Activated CD4-positive, alpha-beta T cell treated with anti-CD3 and anti-CD28 coated beads for 24 hours (primary cell): ENCODE measurements at places on chromosomes 7 and 10.

- DNase-seq: peak; percentile 91
Measured at GRCh38 chr10:103918053-103918846, at the start of gene STN1. TSS of gene STN1 (minus strand) at chr10:103918184. CDS start at chr10:103917594, 590 bp downstream.

- no peak for DNase-seq
Measured at GRCh38 chr7:22895140-22895827, 72.6 kb upstream of the TOMM7 start.

GRCh38 chr7:88132725-88133124 is 87.1 kb downstream of the SRI start:
- DNase-seq: no peak

DNA sequence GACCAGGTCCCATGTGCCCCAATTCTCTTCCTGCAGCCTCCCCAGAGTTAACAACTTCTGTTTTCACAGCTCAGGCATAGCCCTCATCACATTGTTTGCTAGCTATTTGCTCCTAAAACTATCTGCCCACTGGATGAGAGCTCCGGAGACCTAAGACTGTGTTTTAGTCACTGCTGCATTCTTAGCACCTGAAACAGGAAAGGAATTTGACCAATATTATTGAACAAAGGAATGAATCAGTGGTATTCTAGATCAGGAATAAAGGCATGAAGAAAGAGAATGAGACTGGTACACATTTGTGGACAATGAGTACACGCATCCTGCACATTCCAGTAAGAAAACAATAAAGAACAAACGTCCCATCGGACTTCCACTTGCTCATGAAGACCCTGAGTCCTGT is 54.8 kb downstream of the PPP1R17 start:
- no peak for DNase-seq

DNA sequence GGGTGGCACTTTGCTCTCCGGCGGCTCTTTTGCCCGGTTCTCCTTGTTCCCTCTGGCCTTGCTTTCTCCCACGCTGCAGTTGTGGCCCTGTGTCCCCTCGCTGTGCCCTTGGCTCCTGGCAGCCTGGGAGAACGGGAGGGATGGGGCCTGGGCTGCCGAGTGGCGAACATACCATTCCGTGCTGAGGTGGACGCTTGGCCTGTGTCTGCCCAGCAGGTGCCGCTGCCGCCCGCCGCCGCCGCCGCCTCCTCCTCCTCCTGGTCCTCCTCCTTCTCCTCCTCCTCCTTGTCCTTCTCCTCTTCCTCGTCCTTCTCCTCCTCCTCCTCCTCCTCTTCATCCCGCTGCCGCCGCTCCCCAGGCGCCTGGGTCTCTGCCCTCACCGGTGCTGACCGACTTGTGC is 36.0 kb downstream of the AGAP3 start:
- no peak for DNase-seq

- DNase-seq: no peak
Measured at GRCh38 chr7:65910237-65910636, 37.4 kb downstream of the VKORC1L1 start.

GRCh38 chr10:125828311-125828710 is 5.0 kb downstream of the BCCIP start:
- DNase-seq: no peak

DNA sequence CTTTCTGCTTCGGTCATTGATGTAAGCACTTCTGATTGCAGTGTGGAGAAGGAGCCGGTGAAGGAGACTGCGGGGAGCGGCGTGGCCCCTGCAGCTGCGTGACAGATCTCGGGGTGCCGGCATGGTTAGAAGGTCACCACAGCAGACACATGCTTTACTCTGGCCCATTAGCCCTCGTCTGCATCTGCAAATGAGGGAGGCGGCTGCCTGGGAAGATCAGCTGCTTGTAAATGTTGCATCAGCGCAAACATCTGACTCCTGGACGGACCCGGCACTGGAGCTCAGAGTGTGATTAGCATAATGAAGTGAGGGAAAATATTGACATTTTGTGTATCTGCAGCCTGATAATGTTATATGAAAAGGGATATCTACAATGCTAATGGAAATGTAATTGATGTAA is 30.5 kb upstream of the MNX1 start:
- no peak for DNase-seq

GRCh38 chr7:34137176-34137575 is 231.8 kb downstream of the BMPER start:
- DNase-seq: no peak

- DNase-seq: no peak
Measured at GRCh38 chr7:36852017-36852416, 127.7 kb upstream of the AOAH start.

GRCh38 chr7:101241443-101242349 is 3.2 kb downstream of the FIS1 start:
- DNase-seq: no peak
